ENCODE measurements at places on chromosomes 13 and 19.

GRCh38 chr19:50759886-50760285, 10.4 kb upstream of the GPR32 start:
- DNase-seq, result no peak

- DNase-seq, result no peak
Measured at GRCh38 chr19:22422211-22422610, at the start of gene ZNF98. Gene ZNF98 (minus strand): TSS chr19:22422346. CDS start chr19:22422224, 122 bp downstream.

GRCh38 chr13:94399812-94400211, 79.7 kb downstream of the DCT start:
- DNase-seq, result no peak

- DNase-seq, result no peak
Measured at GRCh38 chr13:66790861-66791260, 439.3 kb downstream of the PCDH9 start.

DNA sequence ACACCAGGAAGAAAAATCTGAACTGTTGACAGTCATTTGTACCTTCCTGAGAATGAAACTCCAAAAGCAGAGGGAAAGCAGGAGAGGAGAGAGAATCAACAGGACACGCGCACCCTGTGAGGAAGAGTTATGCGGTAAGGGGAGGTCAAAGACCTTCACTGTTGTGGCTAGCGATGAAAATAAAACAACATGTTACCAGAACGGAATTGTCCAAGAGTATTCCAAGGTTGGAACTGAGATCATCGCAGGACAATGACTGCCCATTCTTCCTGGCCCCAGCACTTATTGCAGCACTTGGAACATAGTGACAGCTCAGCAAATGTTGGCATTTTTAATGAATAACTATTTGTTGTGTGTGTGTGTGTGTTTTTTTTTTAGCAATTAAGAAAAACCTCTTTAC, 176.0 kb upstream of the TSC22D1 start:
- DNase-seq, result no peak

- no peak for DNase-seq
Measured at GRCh38 chr13:87444135-87444534, 227.0 kb upstream of the SLITRK5 start.

DNA sequence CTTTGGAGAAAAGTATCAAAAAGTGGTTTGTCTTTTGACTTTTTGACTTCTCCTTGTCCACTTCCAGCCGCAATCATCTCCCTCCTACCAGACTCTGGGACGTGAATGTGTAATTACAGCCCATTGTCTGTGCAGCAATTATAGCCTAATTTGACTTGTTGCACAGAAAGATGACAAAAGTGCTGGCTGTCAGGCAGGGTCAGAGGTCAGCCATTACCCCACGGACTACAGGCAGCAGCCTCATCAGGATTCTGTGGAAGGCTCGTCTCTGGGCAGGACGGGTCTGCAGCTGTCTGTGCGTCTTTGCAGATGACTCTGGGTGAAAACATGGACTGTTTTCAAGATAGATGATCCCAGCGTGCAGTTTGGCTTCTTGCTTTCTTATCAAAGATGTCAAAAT, 102.2 kb upstream of the EDNRB start:
- no peak for DNase-seq

Data from CD4-positive, alpha-beta T cell treated with Interleukin-2 at 100 ng/mL for 4 hours (primary cell).